NCI-H460 (cell line): ENCODE measurements at places on chromosomes 3 and 15. TPM values are rescaled to one million over a fixed set of nuclear protein-coding genes. Genes with fewer than 3 reads are reported as not detected.

The ZBTB47 gene
- 1.5 TPM in 2 replicates for total RNA-seq

GRCh38 chr3:171358181-171358880 lies 101.9 kb downstream of the TNIK start:
- DNase-seq, result no peak

The PRRT3 gene
- total RNA-seq, result 0.45 and 0.72 TPM in 2 replicates

DNA sequence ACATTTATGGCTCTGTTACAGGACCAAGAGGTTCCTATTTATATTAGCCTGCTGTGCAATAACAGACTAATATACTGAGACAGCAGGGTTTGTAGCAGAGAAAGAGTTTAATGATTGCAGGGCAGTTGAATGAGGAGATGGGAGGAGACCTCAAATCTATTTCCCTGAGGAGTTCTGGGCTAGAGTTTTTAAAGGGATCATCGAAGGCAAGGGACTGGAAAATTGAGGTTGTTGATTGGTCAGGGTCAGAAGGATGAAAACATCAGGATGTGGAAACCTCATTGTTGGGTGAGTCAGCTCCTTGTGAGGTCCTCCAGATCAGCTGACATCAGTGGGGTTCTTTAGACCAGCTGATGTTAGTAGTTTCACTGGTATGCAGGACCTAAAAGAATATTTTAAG lies 60.6 kb upstream of the GOLGA8B start:
- no peak for DNase-seq

DNA sequence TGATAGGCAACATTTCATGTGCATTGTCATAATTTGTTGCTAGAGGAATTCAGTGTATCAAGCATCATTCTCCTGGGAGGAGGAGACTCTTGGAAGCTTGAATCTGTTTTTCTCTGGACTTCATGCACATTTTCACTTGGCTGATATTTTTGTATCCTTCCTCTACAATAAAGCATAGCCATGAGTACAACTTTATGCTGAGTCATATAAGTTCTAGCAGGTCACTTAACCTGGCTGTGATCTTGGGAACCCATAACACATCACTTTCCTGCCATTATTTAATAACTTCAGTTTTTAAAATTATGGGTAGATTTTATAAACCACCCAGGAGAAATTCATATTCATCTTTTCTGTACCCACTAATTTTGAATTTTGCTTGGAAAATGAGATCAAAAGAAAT lies 203.0 kb upstream of the CD96 start:
- no peak for DNase-seq

- DNase-seq, result no peak
Observed at GRCh38 chr3:56655709-56656108, 27.4 kb downstream of the TASOR start.

DNA sequence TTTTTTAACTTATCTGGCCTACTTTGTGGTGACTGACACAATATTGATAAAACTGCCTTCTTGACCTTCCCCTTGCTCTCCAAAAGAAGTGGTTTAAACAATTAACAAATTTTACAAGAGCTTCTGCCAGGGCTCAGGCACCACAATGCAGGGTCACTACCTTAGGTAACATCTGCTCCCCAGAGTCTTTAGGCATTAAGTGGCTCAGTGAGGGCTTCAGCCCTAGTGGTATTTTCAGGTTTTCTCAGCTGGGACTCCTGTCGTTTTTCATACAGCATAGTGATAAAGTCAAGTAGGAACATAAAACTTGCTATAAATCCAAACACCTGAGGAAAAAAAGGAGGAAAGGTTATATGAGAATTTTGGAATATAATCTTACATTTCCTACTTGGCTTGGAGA lies 18.9 kb downstream of the CMTM6 start:
- no peak for DNase-seq

DNA sequence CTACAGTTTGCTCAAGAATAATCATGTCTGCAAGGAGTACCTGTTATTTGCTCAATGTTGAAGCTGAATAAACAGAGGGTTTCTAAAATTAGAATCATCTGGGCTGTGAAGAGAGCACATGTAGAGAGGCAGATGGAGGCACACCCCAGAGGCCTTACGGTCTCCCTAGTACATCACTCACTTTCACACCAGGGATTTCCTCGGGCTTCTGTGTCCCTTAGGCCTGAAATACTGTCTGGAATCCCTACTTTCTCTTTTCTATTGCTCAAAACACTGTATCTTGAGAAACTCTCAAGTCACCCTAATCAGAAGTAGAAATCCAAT lies 473.7 kb upstream of the ROBO2 start:
- DNase-seq, result no peak

The MESP2 gene
- total RNA-seq, result not detected in 2 replicates

DNA sequence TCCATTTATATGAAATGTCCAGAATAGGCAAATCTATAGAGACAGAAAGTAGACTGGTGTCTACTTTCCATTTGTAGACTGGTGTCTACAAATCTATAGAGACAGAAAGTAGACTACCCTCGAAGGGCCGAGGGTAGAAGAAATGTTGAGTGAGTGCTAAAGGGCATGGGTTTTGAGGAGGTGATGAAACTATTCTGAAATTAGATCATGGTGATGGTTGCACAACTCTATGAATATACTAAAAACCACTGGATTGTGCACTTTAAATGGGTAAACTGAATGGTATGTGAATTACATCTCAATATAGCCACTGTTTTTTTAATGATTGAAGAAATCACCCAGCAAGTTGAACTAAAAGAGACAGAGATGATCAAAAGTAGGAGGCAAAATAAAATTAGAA lies 27.9 kb downstream of the TP53BP1 start:
- peak; percentile 18 for DNase-seq

DNA sequence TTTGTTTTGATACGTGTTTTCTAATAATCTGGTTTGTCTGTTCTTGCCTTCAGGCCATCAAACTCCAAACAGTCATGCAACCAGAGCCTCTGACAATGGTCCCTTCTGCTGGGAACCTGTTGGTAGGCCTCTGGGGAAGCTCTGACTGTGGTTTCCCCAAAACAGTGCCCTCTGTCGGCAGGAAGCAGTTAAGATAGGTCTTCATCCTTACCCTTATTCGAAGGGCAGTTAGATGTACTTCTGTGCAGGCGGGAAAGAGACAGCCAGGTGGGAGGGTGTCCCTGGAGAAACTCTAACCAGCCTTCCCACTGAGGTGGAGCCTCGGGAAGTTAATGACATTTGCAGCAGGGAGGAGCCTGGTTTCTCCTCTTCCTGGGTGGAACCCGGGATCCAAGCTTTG lies 81.6 kb upstream of the CHMP2B start:
- no peak for DNase-seq
